Activated CD4-positive, alpha-beta T cell treated with anti-CD3 and anti-CD28 coated beads, Interleukin-2, amount 50 U/mL, for 4 hours (primary cell): ENCODE measurements at places on chromosomes 4 and X.

DNA sequence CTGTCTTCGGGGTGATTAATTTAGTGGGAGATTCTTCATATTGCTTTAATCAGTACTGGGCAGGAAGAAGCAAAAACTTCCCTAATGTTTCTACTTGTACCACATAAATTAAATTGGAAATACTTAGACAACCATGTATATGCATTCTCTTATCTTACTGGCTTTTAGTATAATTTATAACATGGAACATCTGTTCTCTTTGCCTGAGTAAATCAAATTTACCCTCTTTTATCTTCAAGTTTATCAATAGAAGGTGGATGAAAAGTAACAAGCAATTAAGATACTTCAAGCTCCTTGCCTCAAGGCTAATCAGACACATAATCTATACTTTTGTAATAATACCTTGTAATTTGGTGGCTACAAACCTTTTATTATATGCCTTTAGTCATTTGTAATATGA lies 274.4 kb upstream of the ARX start:
- DNase-seq: no peak

GRCh38 chr4:66014146-66014765 lies 344.0 kb upstream of the EPHA5 start:
- no peak for DNase-seq

GRCh38 chrX:72382202-72382595 lies 76.5 kb upstream of the CITED1 start:
- DNase-seq: no peak

- no peak for DNase-seq
Measured at GRCh38 chr4:37623125-37623524, 63.1 kb downstream of the RELL1 start.

- no peak for DNase-seq
Measured at GRCh38 chr4:7753931-7754465, 185.7 kb downstream of the AFAP1 start.

- DNase-seq: no peak
Measured at GRCh38 chr4:86586160-86586572, 7.9 kb upstream of the PTPN13 start.

GRCh38 chr4:32172761-32173160 lies 1452.6 kb downstream of the PCDH7 start:
- DNase-seq: no peak

DNA sequence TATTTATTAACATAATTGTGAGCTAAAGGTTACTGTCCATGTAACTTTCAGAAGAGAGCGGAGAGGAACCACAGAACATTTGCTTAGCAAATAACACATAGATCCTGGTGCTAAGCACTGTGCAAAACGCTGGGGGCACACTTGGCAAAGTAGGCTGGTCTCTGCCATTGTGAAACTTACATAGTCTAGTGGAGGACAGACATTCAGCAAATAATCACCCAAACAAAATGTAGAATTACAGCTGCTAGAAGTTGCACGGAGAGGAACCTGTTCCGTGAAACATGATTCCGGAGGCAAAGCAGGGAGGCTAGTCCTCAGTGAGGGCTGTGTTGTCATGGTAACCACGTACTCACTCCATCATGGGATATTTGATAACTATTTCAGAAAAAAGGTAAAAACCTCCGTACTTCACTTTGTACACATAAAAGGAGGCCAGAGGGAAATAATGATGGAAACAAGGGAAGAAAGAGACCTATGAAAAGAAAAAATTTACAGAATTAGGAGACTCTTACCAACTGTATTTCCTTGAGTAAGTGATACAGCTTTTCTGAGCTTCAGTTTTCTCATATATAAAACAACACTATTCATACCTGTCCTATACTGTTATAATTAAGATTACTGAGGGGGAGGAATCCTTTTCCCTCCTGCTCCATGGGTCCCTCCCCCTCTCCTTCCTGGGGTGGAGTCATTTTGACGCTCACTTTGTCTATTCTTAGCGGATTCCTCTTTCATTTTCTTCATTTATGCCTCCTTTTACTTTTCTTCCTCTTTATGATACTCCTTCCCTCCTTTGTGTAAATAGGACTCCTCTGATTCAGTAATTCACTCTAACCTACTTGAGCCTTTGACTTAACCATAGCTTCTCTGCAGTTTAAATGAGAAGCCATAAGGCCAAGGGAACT lies 825 bp upstream of the RASGEF1B start:
- peak; percentile 44 for DNase-seq

GRCh38 chrX:45843518-45843917 lies 642.8 kb upstream of the DIPK2B start:
- DNase-seq: peak; percentile 3

DNA sequence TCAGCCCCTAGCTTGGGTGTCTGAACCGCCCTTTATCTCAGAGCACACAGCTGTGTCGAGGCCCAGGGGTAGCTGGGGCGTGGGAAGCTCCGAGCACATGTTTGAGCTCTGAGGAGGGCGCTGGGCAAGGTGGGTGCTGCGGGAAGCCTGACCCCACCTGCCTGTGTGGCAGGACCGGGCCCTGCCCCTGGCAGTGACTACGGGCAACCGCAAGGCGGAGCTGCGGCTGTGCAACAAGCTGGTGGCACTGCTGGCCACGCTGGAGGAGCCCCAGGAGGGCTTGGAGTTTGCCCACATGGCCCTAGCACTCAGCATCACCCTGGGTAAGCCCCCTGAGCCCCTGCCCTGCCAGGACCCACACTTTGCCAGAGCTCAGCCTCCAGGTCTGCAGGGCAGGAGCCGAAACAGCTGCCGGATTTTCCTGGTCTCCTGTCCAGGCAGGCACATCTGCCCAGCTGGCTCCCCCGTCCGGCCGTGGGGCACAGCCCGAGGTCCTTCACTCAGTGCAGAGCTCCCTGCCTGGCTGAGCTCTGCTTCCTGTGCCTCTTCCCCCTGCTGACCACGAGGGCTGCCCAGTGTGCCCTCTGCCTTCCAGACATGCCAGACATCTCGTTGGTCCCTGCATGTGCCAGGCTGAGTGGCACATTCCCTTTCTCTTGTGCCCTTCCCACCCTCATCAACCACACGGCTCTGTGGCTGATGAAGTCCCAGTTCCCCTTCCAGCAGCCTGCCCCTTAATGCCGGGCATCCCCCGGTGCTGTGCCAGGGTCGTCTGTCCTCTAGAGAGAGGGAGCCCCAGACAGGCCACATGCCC lies 33.2 kb upstream of the HTRA3 start:
- DNase-seq: no peak

DNA sequence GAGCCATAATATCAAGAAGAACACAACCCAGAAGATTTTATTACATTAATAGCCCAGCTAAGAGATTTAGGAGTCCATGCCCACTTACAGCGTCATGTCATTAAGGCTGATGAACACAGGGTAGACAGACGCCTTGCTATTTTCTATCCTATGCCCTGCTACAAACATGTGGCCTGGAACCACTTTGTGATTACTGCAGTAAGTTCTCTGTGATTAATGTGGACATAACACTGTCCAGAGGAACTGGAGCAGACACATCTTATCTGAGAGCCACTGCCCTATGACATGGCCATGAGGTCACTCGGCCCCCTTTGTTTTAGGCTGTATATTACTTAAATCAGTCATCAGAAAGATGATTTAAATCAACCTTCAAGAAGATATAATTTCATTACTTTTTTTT lies 211.7 kb downstream of the MAML3 start:
- no peak for DNase-seq

- no peak for DNase-seq
Measured at GRCh38 chr4:7124689-7125442, 57.0 kb upstream of the GRPEL1 start.

- no peak for DNase-seq
Measured at GRCh38 chr4:141391771-141392170, 171.1 kb downstream of the ZNF330 start.

DNA sequence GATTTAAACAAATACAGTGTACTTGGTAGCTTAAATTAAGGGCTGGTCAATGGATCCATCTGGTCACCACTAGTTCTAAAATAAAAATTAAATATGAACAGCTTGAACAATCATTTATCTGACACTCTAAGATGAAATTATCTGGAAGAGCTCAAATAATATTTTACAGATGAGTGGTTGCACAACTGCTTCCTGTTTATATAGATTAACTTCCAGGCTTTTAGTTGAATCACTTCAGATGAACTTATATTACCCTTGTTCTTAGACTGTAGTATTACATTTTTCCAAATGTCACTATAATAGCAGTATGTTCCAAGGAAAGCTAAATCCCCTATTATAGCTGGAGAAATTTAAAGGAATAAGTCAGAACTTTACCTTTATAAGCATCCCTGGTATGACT lies 92.4 kb upstream of the SMIM10 start:
- DNase-seq: no peak

DNA sequence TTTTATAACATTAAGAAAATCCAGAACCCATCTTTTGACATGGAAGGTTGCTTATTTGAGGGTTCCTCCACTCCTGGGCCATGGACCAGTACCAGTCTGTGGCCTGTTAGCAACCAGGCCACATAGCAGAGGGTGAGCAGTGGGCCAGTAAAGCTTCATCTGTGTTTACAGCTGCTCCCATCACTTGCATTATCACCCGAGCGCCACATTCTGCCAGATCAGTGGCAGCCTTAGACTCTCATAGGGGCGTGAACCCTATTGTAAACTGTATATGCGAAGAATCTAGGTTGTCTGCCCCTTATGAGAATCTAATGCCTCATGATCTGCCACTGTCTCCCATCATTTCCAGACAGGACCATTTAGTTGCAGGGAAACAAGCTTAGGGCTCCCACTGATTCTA lies 58.6 kb downstream of the NDST4 start:
- no peak for DNase-seq

- no peak for DNase-seq
Measured at GRCh38 chr4:85147481-85148076, 181.1 kb upstream of the WDFY3 start.

- no peak for DNase-seq
Measured at GRCh38 chrX:56803850-56804681, 75.0 kb downstream of the NBDY start.

DNA sequence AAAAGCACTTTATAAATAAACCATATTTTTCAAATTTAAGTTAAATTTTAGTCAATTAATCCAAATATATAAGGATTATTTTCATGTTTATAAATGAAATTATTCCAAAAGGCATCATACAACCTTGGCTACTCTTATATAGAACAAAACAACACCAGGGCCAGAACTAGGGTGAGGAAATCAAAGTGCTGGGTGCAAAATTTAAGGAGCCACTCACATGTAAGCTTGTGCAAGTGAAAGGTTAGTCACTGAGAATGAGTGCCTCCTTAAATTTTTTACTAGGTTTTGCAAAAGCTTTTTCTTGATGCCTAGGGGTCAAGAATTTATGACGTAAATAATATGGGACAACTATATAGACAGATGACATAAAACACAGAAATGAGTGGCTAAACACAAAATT lies 83.4 kb upstream of the COX18 start:
- DNase-seq: no peak

DNA sequence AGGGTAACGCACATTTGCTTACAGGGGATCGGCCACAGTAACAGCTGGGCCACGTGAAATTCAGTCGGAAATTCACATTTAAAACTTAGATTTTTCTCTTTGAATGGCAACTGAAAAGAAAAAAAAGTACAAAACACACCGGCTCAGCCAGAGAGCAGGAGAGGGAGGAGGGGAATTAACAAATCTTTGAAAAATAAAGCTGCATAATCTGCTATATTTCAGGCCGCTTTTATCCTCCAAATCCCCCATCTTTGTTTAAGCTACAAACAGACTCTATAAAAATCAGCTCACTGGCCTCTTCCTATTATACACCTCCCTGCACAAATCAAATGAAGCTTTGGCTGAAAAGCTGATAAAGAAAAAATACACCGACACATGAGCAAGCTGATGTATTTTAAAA lies 169.1 kb downstream of the LDB2 start:
- no peak for DNase-seq

- no peak for DNase-seq
Measured at GRCh38 chrX:91108761-91109160, 325.9 kb upstream of the PABPC5 start.

DNA sequence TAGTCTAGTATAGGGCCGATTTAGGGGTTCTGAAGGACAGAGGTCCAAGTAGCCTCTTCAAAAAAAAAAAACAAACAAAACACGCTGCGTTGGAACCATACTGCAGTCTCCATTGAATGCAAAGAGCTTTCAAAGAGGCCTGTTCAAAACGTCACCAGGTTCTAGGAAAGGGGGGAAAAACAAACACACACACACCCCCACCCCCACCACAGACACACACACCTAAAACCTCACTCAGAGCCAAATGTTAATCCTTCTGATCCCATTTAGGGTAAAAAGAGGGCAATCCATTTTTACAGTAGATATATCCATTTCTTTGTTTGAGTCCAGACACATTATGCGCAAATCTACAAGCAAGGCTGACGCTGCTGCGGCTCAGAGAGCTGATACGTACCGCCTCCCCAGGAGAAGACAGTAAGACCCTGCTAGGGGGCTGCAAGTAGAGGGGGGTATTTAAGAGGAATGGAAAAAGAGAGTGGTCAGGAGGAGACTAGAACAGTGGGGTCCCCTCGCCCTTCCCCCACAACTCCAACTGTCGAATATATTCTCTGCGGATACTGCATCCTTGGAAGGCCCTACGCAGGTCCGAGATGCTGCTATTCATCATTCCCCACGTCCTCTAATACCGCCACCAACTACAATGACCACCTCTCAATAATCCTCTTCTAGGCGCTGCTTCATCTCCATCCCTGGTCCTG lies 1.3 kb downstream of the NKRF start:
- no peak for DNase-seq

DNA sequence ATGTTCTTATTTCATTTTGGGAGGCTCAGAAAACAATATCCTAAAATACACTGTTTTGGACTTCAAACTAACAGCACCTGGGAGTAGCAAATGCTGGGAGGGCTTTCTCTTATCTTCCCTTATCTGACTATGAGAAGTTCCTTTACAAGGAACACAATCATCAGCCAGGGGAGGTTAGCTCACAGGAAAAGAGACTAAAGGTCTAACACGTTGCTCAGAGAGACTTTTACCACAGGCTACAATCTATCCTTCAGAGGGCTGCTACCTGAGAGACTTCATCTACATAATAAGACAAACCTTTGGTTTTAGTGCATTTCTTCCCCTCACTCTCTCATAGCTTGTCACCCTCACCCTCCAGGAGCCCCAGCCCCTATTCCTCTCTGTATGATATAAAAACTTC lies 35.8 kb downstream of the MEPE start:
- no peak for DNase-seq

GRCh38 chr4:140372751-140373327 lies 607 bp upstream of the SCOC start:
- peak; percentile 22 for DNase-seq

GRCh38 chr4:73864365-73864764 lies 4.8 kb upstream of the CXCL1 start:
- no peak for DNase-seq

- DNase-seq: no peak
Measured at GRCh38 chr4:156962528-156962974, 9.0 kb downstream of the PDGFC start.

DNA sequence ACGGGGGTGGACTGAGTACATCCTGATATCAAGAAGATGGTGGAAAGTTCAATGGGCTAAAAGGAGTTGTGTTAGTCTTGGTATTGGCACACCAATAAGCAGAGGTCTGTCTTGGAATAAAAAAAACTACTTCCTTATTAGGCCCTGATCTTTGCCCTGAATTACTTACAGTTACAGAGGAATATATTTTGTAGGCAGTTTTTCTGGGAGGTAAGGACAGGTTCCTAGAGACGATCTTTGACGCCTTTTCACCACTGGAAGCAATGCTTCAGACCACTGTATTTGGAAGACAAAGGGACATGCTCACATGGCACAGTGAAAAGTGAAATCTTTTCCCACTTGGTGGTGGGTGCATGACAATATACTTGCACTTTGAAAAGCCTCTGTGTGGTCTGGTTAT lies 618 bp upstream of the XK start:
- no peak for DNase-seq
